ENCODE measurements at places on chromosomes 2 and 18. TPM values are rescaled to one million over a fixed set of nuclear protein-coding genes. Genes with fewer than 3 reads are reported as not detected.

VAMP8 gene
- 90.8 TPM for total RNA-seq

KCNE4 gene
- not detected for total RNA-seq

DNA sequence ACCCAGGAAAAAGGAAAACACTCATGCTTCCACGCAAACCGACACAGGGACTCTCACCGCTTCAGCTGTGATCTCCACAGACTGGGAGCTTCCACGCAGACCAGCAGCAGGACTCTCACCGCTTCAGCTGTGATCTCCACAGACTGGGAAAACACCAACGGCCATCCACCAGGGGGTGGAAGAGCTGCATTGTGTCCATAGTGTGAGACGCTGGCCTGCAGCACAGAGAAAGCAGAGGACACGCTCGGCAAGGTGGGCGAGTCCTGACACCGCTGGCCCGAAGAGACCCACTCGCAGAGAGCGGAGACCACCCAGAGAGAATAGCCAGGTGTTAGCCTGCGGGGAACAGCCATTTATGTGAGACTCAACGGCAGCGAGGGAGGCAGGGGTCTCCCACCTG lies 42.5 kb upstream of the NFATC1 start:
- no peak for DNase-seq
- no peaks in the 10 kb centered on the region for H3K4me1 ChIP-seq
- H3K27ac ChIP-seq = no peak overlapping the region
- H3K27me3 ChIP-seq = no peaks in the 10 kb centered on the region

GRCh38 chr2:36405183-36405582 lies 49.6 kb downstream of the CRIM1 start:
- H3K27me3 ChIP-seq = no peaks in the 10 kb centered on the region
- H3K27ac ChIP-seq = no peak overlapping the region
- H3K4me3 ChIP-seq = no peak overlapping the region
- no peaks in the 10 kb centered on the region for H3K4me1 ChIP-seq
- no peaks in the 10 kb centered on the region for H3K36me3 ChIP-seq

GRCh38 chr2:88139203-88139702 lies 11.4 kb upstream of the FABP1 start:
- H3K4me1 ChIP-seq = no peaks in the 10 kb centered on the region
- H3K27me3 ChIP-seq = peaks cover 72% of the 10 kb centered on the region
- no peak for DNase-seq
- H3K4me3 ChIP-seq = no peak overlapping the region

DNA sequence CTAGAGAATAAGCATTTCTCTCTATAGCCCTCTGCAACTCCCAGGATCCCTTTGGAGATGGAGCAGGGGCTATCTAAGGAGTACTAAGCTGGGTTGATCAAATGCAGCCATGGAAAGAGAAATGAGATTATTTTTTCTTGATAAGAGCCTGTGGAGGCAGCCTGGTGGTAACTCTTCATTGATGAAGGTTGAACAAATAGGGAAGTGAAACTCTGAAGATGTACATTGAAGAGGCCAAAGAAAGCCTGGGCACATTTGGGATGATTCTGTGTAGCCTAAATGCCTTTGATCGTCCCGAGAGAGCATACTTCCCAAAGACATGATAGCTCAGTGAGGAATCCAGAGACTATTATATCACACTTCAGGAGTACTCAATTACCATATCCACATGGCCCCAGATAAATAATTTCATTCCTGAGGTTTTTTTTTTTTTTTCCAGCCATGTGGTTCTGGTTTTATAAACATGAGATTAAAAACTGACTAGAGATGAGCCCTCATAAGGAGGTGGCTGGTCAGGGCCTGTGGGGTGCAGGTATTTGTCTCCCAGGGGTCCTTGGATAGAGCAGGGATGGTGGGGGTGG lies 192.5 kb downstream of the TPGS2 start:
- peaks cover 9% of the 10 kb centered on the region for H3K4me1 ChIP-seq
- H3K27ac ChIP-seq = no peak overlapping the region
- peaks cover 8% of the 10 kb centered on the region for H3K27me3 ChIP-seq
- no peak overlapping the region for H3K4me3 ChIP-seq
- H3K36me3 ChIP-seq = no peaks in the 10 kb centered on the region
